ENCODE measurements at places on chromosomes 2 and 18.

DNA sequence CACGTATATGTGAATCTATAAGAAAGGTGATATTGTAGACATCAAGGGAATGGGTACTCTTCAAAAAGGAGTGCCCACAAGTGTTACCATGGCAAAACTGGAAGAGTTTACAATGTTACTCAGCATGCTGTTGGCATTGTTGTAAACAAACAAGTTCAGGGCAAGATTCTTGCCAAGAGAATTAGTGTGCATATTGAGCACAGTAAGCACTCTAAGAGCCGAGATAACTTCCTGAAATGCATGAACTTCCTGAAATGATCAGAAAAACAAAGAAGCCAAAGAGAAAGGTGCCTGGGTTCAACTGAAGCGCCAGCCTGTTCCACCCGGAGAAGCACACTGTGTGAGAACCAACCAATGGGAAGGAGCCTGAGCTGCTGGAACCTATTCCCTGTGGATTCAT is 101.0 kb downstream of the HS6ST1 start:
- DNase-seq, result no peak

DNA sequence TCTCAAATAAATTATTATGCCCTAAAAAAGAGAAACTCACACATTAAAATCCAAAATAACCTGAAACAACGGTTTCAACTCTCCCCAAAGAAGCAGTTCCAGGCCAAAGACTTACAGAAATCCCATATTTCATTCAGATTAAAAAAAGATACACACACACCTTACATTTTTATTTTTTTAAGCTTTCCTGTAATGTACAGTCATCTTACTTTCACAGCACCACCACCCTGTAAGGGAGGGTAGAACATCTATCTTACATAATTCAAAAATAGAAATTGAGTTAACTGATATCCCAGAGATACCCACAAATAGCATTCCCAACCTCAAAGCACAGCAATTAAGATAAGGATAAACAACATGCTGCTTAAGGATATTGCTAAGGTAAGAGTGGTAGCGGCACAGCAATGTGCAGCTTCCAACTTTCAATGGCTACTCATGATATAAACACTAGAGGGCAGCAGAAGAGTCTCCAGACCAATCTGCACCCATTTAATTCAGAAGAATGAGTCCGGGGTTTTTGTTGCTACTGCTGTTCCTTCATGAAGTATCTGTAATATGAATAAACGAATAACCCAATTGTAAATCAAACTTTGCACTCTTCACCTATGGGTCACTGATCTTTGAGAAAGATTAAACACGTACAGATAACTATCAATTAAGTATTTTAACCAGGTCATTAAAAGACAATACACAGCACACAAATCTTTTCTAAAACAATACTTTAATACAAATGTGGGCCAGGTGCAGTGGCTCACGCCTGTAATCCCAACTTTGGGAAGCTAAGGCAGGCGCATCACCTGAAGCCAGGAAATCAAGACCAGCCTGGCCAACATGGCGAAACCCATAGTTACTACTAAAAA is 11.3 kb downstream of the GFPT1 start:
- no peak for DNase-seq

GRCh38 chr18:50654658-50655550 is 95.0 kb downstream of the MAPK4 start:
- peak; percentile 43 for DNase-seq

DNA sequence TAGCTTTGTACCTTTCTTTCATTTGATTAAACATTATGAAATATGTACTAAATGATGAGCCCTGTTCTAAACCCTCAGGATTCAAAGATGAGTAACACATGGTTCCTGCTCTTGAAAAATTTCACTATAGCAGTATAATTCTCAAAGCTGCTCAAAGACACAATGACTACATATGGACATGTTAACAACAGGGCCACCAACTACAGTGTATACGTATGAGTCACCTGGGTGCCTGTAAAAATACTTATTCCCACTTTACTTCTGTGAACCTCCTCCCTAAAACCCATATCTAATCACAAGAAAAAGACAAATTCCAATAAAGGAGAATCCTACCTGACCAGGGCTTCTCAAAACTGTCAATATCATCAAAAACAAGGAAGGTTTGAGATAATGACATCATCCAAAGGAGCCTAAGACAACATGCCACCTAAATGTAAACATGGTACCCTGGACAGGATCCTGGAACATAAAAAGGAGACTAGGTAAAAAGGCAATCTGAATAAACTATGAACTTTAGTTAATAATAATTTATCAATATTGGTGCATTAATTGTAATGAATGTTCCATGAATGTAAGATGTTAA is 84.7 kb downstream of the FAM161A start:
- no peak for DNase-seq

DNA sequence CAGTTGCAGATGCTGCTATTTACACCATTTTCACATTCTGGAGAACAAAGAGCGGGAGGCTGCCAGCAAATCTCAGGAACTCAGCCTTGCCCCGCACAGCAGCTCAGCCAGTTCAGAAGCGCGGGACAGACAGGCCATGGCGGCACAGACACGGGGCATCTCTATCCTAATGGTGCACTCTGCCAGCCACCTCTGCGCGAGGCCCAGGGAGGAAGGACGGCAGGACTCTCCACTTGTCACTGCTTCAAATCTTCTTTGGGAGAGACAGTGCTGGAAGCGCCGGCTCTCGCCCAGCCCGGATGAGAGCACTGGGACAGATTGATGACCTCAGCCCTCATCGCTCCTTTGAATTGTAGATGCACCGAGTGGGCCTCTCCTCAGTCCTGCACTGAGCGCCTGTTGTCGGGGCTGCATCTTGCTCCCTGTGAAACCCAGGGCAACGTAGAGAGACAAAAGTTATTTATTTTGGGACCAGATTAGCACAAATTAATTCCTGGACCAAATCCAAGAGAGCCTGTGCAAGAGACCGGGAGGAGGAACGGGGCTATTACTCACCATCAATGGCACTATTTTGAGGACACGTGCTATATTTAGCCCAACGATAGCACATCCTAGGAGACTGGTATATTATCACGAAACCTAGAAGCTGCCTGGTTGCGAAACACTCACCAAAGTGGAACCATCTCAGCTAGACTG is 211.4 kb upstream of the SMIM21 start:
- DNase-seq, result peak; percentile 36

- DNase-seq, result no peak
Observed at GRCh38 chr18:49032189-49032584, 81.4 kb upstream of the SMAD7 start.

GRCh38 chr2:130818809-130819208 is 17.9 kb upstream of the ARHGEF4 start:
- no peak for DNase-seq

All from head of caudate nucleus (tissue), 42 donors.